ENCODE measurements at places on chromosomes 3 and 15.

DNA sequence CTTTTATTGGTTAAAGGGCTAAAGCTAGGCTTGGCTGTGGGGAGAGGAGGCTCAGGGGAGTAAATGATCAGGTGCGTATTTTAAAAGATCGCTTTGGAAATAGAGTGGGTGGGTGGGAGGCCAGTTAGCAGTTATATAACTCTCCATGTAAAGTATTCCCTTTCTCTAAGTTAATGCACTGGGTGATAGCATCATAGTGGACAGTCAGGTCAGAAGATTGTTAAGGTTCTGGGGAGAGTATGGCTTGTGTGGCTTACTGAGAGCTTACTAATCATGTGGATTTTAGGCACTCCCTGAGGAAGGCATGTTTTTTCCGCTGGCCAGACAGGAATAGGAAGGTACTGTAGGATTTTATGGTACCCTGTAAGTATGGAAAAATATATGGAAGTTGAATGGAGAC is 6.3 kb upstream of the EIF3J start:
- no peak for DNase-seq

DNA sequence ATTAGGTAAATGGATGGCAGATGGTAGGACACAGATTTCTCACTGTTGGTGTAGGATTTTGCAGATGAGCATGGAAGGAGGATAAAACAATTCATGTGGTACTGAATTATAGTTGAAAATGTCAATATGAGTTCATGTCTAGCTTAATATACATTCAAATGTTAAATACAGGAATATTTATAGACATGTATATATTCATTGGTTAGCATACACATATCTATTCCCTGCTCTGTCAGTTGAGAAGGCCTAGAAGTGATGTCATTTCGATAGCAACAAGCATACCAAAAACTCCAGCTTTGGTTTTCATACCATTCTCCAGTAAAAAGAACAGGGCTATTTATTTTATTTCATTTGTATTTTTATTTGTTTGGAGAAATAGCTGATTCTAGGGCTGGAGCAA is 497.1 kb downstream of the EPHB1 start:
- DNase-seq = no peak

GRCh38 chr3:126963261-126964190 is 19.4 kb upstream of the PLXNA1 start:
- DNase-seq = no peak

DNA sequence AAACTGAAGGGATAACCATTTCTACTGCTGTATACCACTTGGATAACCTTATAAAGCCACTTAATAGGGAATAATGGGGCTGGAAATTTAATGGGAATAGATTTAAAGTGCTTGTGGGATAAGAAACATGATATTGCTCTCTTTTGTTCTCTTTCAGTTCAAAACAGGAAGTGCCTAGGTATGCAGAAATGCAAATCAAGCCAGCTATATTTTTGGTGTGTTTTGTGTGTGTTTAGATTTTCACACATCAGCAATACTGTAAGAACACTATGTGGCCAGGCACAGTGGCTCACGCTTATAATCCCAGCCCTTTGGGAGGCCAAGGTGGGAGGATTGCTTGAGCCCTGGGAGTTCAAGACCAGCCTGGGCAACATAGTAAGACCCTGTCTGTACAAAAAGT is 442.3 kb upstream of the TPRG1 start:
- DNase-seq = no peak

DNA sequence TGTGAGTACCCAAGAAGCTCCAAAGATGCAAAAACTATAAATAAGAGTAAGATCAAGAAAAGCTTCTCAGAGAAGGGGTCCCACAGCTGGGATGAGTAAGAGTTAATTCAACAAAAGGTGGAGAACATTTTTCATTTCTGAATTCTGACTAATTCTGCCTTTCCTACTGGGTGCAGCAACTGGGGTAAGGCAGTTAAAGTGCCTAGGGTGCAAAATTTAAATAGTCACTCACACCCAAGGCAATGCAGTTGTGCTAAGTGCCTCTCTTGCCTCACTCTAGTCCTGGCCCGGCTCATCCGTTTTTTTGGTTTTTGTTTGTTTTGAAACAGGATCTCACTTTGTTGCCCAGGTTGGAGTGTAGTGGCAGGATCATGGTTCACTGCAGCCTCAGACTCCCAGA is 240.2 kb downstream of the TP63 start:
- no peak for DNase-seq

GRCh38 chr3:17831366-17831765 is 88.9 kb upstream of the TBC1D5 start:
- no peak for DNase-seq

DNA sequence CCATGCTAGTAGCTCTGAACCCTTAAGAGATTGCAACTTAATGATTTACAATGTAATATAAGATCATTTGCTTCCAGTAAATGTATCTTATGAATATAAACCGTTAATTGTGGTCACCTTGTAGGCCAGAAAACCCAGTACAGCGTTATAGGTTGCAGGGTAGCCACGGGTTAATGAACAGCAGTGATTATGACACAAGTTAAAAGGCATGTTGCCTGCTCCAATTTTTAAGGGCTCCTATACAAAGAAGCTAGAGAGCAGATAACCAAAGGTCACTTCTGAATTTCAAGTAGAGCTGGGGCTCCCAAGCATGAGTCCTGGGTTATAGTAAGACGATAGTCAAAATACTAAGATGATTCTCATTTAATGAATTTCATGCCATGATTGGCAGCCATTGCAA is 13.5 kb downstream of the GUCA1C start:
- DNase-seq = no peak

DNA sequence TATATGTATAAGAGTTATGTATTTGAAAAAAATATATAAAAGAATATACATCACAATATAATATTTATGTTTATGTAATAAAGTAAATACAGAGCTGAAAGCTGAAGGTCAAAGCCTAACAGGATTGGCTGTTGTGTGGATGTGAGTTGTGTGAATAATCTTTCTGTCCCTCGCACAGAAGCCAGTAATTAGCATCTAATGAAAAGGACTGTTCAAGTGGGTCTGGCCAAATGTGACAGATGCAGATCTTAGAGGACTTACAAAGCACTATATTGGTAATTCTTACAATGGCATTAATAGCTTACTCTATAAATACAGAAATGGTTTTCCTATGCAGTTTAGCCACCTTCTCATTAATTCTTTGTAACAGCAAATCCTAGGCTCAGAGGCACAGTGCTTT is 2.4 kb downstream of the MKRN3 start:
- DNase-seq = no peak

GRCh38 chr3:141767066-141767465 is 3.9 kb downstream of the GRK7 start:
- no peak for DNase-seq

GRCh38 chr3:41863024-41863423 is 98.9 kb downstream of the ULK4 start:
- DNase-seq = peak; percentile 64

DNA sequence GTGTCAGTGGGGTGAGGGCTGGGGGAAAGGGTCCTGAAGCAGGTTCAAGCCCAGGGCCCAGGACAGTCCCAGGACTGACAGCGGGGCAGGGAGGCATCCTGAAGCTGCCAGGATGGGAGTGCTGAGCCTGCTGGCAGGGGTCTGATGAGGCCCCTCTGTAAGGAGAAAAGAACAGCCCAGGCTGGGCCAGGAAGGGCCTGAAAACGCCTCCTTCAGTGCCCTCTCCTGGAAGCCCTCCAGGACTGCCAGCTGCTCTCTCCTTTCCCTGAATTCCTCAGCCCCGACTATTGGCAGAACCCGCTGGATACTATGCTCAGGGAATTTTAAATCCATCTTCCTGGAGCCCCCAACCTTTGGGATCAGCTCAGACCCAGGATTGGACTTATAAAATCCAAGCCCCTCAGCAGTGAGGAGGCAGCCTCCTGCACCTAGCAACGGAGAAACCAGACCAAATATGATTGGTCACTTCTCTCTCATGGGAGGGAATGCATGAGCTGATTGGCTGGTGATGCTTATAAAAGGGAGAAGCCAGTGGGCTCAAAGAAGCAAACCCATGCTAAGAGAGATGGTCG is 203.5 kb upstream of the LINGO1 start:
- DNase-seq = peak; percentile 52

Measured in islet precursor cell (in vitro differentiated cells).